Activated T-helper 1 cell treated with anti-CD3 and anti-CD28 coated beads, Interleukin-2, amount 50 U/mL, for 16 hours (primary cell): ENCODE measurements at places on chromosomes 3 and 15.

GRCh38 chr3:85796140-85796539 lies 837.4 kb downstream of the CADM2 start:
- DNase-seq: no peak

DNA sequence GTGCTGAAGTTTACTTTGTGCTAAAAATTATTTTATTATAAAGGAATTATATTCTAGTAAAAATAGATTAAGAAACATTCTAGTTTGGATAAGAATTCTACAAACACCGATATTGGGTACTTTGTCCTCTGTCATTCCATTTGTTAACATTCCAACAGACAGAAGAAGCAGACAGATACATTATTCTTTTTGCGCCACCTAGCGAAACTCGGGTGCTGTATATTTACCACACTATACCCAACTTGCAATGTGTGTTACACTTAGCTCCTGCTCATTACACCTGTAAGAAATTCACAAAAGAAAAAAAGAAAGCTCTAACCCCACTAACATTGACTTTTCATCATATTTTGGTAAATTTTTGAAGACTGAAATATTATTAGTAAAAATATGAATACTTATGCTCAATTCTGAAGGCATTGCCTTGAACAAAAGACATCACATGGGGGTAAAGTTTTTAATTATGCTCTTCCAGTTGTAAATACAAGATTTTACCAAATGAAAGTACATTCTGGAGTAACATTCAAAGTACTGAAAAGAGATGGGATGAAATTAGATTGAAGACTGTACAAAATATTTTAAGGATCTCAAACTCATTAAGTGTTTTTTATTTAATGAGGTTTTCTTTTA lies 136.5 kb upstream of the MLF1 start:
- DNase-seq: no peak

- DNase-seq: no peak
These were observed 375.2 kb downstream of the FGF12 start for GRCh38 chr3:192352142-192352541.

GRCh38 chr3:195753581-195753980 lies 32.8 kb downstream of the MUC20 start:
- DNase-seq: no peak

DNA sequence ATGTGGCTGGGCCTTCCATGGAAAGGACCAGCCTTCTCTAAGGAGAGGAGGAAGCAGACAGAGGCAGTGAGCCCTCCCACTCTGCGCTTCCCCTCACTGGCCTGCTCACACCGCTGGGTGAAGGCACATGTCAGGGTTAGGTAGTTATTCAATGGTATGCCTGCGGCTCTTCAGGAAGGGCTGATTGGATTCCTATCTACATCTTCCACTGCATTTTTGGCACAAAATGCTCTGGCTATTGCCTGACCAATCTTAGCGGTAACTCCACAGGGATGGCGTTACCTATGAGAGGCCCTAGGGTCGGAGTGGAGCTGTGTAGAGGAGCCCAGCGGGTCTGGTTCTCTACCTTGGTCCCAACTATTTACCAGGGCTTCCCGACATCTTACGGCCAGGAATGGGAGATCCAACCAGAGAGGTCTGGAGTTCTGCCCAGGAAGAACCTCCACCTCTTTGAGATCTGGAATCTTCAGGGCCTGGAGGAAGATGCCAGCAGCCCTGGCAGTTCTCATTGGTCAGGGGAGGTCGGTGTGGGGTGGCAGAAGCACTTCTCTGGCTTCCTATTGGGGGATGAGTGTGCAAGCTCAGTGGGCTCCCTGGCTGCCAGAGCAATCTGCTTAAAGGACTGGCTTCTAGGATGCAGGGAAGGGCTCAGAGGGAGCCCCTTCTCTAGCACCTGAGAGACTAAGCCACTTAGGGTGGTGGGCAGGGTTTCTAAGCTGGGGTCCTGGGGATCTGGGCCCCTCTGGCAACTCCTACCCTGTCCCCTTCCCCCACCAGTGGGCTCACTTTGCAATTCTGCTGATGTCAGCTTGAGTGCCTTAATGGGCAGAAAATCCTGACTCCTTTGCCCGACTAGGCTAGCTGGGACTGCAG lies 24.3 kb downstream of the SNX33 start:
- DNase-seq: no peak

- no peak for DNase-seq
These were observed 3.7 kb downstream of the SSR3 start for GRCh38 chr3:156551261-156551660.

DNA sequence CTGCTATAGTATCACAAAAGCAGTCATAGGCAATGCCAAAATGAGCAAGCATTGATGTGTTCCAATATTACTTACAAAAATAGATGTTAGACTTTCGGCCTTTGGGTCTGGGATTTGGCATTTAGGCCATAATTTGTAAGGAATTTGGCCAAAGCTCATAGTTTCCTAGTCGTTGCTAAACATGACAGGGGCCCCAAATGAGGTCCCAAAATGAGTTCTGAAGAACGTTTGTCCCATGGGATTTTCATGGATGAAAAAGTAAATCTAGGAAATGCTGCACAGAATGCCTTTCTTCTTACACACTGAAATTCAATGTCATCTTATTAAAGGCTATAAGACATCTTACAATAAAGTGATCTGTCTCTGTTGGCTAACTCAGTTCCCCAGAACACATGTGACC lies 456.0 kb downstream of the CNTN4 start:
- no peak for DNase-seq

GRCh38 chr15:85771781-85772445 lies 22.8 kb downstream of the KLHL25 start:
- no peak for DNase-seq

- no peak for DNase-seq
These were observed 3.8 kb upstream of the PLXND1 start for GRCh38 chr3:129610276-129610675.

- DNase-seq: no peak
These were observed 60.0 kb downstream of the RPL22L1 start for GRCh38 chr3:170809975-170810357.

- DNase-seq: no peak
These were observed 206.9 kb upstream of the TRIM42 start for GRCh38 chr3:140470962-140471361.

DNA sequence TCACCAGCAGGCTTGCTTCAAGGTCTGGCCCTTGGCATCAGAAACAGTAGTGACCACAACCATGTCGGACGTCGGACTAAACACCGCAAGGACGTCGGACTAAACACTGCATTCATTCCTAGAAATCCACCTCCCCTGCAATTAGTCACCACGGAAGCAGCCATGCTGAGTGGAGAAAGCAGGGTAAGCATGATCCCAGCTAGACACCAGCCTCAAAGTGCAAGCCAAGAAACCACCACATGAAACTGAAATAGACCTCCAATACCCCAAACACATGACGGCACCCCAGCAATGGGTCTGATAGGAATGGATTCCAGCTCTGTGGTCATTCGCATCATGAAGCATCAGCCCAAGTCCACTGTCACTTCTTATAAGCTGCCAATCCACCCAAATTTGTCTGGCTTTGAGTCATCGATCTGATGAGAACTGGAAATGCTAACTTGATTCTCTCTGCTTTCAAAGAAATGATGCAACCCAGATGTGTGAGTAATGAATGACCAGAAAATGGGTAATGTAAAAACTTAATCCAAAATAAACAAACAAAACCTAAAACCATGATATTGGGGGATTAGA lies 348.3 kb upstream of the TMCO5A start:
- no peak for DNase-seq

DNA sequence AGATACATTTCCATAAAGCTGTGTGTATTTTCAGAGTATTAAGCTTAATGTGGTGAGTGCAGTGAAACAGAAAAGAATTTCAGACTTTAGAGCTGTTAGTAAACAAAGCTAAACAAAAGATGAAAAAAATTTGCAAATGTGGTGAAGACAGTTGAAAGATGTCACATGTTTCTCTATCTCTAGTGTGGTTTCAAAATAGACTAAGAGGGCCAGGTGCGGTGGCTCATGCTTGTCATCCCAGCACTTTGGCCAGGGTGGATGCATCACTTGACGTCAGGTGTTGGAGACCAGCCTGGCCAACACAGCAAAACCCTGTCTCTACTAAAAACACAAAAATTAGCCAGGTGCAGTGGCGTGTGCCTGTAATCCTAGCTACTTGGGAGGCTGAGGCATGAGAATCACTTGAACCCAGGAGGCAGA lies 466.0 kb upstream of the NR2F2 start:
- no peak for DNase-seq

- DNase-seq: no peak
These were observed 448.2 kb downstream of the EDEM1 start for GRCh38 chr3:5635746-5636145.

DNA sequence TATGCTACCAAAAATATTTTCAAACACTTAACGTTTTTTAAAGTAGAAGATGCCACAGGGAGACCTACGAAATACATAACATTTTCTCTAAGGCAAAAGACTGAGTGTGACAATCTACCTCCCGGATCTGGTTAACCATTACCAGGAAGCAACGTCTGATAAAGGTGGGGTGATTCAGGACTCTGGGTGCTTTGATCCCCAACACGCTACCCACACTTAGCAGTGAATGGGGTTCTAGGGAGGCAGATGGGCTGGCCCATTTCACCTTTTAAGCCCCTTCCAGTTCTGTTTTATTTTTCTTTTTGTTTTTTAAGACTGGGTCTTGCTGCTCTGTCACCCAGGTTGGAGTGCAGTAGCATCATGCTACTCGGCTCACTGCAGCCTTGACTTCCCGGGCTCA lies 39.5 kb downstream of the EIF4E3 start:
- DNase-seq: no peak

- DNase-seq: no peak
These were observed 102.5 kb upstream of the TJP1 start for GRCh38 chr15:29924750-29925149.

- DNase-seq: no peak
These were observed 39.9 kb upstream of the LRTM1 start for GRCh38 chr3:54967731-54968161.

GRCh38 chr3:116433552-116433951 lies 11.7 kb downstream of the LSAMP start:
- no peak for DNase-seq

- DNase-seq: no peak
These were observed 48.7 kb downstream of the FBN1 start for GRCh38 chr15:48596841-48597240.
